ENCODE measurements at places on chromosomes 6 and 20.
A peak's percentile ranks its signal among the peaks of the same experiment; 100 is the strongest.

- DNase-seq: no peak
Measured at GRCh38 chr20:21498195-21498594, 15.7 kb downstream of the NKX2-2 start.

- DNase-seq: peak; percentile 53
Measured at GRCh38 chr20:1266167-1266973, at the start of gene SNPH. TSS of gene SNPH (plus strand) at chr20:1266294. CDS start at chr20:1296240, 29,946 bp downstream.

DNA sequence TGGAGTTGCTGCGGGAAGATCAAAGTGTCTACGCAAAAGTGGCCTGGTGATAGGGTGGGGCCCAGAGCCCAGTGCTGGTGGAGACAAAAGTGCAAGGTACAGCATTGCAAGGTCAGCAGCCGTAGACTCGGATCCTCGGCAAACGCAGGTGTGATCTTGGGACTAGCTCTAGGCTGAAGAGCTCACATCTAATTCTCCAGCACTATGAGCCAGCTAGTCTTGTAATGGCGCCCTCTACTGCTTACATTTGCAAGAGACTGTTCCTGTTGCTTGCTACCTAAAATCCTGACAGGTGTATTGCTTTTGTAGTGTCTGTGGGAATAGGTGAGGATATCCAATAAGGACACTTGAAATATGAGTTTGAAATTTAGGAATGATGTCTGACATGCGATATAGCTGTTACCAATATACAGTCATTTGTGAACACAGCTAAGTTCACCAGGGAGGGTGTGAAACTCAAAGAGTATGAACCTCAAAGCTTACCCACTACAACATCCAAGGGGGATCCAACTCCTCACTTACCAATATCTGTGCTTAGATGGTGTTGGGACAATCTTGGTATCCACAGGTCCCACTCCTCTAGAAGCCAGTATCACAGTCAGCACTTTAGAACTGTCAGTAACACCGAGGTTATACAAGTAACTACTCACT, 58.4 kb downstream of the PDE7B start:
- peak; percentile 43 for DNase-seq

DNA sequence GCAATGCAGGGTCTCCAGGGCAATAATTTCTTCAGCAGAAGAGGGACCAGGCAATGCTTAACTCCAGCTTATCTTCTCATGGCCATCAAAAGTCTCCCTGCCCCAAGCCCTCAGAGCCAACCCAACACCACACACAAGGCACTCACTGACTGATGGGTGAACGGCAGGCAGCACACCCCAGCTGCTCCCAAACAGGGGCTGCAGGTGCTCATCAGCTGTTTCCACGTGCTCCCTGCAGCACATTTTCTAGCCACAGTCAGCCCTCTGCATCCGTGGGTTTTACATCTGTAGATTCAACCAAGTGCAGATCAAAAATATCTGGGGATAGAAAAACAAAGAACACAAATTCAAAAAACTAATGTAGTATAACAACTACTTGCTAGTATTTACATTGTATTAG, 4.0 kb upstream of the GABRR1 start:
- no peak for DNase-seq

GRCh38 chr20:44765701-44766347, 20.2 kb downstream of the KCNK15 start:
- DNase-seq: no peak

DNA sequence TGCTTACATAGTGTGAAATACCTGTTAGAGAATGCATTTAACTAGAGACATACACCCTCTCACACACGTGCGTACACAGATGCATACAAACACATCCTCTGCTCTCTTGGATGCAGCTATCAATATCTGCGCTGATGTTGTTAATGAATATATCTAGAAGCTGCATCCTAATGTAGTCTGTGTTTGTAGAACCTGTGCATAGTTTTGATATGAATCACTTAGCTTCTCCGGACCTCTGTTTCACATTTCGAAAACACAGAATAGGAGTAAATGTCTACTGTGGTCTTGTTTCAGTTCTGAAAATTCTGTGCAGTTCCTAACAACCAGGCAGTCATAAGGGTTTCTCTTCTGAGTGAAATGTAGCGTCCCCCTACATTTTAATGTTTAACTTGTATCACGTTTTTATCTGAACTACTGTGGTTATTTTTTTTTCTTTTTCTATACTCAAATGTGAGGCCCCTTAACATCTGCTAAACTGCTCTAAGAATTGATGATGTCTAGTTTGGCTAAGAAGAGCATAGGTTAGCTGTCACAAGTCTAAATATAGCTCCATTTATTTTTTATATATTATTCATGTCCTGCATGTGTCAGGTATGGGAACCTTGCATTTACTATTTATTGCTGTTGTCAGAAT, 254.5 kb downstream of the TMEM242 start:
- DNase-seq: no peak

GRCh38 chr20:12882832-12883506, 125.8 kb upstream of the SPTLC3 start:
- DNase-seq: no peak

DNA sequence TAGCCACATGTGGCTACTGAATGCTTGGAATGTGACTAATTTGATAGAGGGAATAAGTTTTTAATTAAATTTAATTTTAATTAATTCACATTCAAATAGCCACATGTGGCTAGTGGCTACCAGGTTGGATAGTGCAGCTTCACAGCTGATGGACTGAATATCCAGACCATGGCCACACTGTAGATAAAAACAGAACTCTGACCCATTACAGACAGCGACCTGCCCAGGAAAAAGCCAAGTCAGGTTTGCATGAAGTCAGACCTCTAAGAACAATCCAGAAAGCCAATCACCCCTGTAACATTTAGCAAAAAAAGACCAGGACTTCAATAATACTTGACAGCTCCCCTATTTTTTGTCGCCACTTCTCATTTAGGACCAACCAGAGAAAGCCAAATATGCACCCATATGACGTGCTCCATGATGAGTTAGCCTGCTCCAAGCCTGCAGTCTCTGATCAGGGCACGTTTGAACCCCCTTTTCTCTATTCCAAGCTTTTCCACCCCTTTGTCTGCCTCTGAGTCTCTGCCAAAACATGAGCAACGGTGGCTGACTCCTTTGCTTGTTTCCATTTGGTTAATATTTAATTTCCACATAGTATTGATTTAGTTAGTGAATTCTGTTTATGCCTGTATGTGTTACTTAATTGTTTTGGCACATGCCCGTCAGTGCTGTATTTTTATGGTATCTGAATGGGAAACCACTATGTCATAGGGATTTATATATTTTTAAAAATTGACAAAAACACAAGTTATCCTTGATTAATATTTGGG, 636.3 kb downstream of the UTRN start:
- no peak for DNase-seq

Measured in HFFc6 (cell line).